ENCODE measurements at places on chromosomes 3 and 15.
A peak's percentile ranks its signal among the peaks of the same experiment; 100 is the strongest.

DNA sequence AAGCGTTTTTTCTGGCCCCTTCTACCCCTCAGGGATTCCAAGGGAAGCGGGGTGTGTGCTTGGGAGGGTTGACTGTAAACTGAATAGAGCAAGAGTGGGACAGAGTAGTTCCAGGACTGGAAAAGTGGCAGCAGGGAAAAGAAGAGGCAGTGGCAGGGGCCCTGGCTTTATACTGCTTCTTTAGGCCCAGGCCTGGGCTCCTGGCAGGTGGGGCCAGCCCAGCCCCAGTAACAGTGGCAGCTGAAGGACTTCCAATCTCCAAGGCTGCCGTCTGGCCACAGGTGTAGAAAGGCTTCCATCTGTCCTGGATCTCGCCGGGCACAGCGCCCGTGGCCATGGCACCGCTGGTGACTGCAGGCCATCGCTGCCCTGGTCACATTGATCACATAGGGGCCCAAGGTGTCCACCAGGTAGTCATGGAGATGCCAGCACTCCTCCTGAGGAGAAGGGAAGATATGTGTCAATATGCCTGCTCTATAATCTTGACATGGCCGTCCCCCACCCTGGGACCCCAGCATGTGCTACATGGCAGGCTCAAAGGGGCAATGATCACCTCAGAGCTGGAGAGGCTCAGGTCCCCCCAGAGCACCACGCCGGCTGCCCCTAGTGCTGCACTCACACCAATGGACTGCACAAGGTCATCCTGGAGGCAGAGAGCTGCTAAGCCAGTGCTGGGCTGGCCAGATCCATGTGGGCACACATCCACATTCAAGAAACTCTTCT is 1.0 kb upstream of the IFRD2 start:
- no peaks in the 10 kb centered on the region for H3K36me3 ChIP-seq
- H3K4me3 ChIP-seq: peak overlapping the region; percentile 57
- peak overlapping the region; percentile 89 for H3K27ac ChIP-seq
- no peak for DNase-seq
- H3K27me3 ChIP-seq: no peaks in the 10 kb centered on the region

- H3K4me1 ChIP-seq: no peaks in the 10 kb centered on the region
- no peaks in the 10 kb centered on the region for H3K36me3 ChIP-seq
- DNase-seq: no peak
Measured at GRCh38 chr3:171481011-171481410, 20.8 kb upstream of the TNIK start.

DNA sequence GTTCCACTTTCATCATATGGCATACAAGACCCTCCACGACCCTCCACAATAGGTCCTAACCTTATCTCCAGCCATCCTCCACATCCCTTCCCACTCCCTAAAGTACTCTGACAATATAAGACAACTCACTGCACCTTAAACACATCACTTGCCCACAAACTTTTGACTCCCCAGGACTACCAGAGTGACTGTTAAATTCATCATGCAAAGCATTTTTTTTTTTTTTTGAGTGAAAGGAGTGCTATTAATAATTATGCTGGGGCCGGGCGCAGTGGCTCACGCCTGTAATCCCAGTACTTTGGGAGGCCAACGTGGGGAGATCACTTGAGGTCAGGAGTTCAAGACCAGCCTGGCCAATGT is 55.8 kb downstream of the OSBPL10 start:
- no peaks in the 10 kb centered on the region for H3K36me3 ChIP-seq
- H3K27me3 ChIP-seq: no peaks in the 10 kb centered on the region
- H3K4me3 ChIP-seq: no peak overlapping the region
- no peak for DNase-seq

DNA sequence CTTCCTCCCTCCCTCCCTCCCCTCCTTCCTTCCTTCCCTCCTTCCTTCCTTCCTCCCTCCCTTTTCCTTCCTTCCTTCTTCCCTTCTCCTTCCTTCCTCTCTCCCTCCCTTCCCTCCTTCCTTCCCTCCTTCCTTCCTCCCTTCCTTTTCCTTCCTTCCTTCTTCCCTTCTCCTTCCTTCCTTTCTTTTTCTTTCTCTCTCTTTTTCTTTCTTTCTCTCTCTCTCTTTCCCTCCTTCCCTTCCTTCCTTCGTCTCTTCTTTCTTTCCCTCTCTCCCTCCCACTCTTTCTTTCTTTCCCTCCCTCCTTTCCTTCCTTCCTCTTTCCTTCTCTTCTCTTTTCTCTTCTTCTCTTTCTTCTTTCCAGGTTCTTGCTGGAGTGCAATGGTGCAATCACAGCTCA is 1.9 kb upstream of the ZNF662 start:
- no peaks in the 10 kb centered on the region for H3K4me1 ChIP-seq
- H3K27me3 ChIP-seq: peaks cover 2% of the 10 kb centered on the region
- no peak overlapping the region for H3K4me3 ChIP-seq
- H3K36me3 ChIP-seq: no peaks in the 10 kb centered on the region

GRCh38 chr3:155218462-155218861 is 75.0 kb downstream of the STRIT1 start:
- no peak overlapping the region for H3K4me3 ChIP-seq
- H3K36me3 ChIP-seq: no peaks in the 10 kb centered on the region
- no peaks in the 10 kb centered on the region for H3K4me1 ChIP-seq
- H3K27me3 ChIP-seq: no peaks in the 10 kb centered on the region
- H3K27ac ChIP-seq: no peak overlapping the region

- H3K4me3 ChIP-seq: no peak overlapping the region
- no peak overlapping the region for H3K27ac ChIP-seq
- H3K4me1 ChIP-seq: no peaks in the 10 kb centered on the region
- H3K36me3 ChIP-seq: no peaks in the 10 kb centered on the region
Measured at GRCh38 chr3:65876028-65876420, 162.7 kb downstream of the MAGI1 start.

- H3K4me3 ChIP-seq: no peak overlapping the region
- H3K27ac ChIP-seq: no peak overlapping the region
- DNase-seq: no peak
Measured at GRCh38 chr3:124960698-124961097, 26.1 kb upstream of the MUC13 start.

GRCh38 chr3:65732051-65732935 is 306.4 kb downstream of the MAGI1 start:
- H3K27me3 ChIP-seq: no peaks in the 10 kb centered on the region
- DNase-seq: peak; percentile 62
- no peak overlapping the region for H3K4me3 ChIP-seq
- no peak overlapping the region for H3K27ac ChIP-seq
- no peaks in the 10 kb centered on the region for H3K36me3 ChIP-seq
- H3K4me1 ChIP-seq: no peaks in the 10 kb centered on the region

DNA sequence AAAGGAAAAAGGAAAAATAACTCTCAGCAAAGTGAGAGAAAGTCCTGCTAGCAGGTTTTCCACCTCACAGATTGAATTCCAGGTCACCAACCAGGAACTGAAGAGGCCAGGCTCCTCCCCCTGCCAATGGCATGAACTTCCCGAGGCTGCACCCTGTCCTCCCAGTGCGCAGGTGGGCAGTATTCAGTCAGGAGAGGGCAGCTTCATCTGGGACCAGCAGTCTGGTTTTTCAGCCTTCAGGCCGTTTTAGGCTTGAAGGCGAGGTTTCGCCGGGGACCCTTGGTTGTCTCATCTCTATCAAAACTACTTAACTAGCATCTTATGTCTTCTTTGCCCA is 41.2 kb downstream of the TRAT1 start:
- DNase-seq: no peak
- no peaks in the 10 kb centered on the region for H3K27me3 ChIP-seq
- H3K4me3 ChIP-seq: no peak overlapping the region
- no peaks in the 10 kb centered on the region for H3K4me1 ChIP-seq

DNA sequence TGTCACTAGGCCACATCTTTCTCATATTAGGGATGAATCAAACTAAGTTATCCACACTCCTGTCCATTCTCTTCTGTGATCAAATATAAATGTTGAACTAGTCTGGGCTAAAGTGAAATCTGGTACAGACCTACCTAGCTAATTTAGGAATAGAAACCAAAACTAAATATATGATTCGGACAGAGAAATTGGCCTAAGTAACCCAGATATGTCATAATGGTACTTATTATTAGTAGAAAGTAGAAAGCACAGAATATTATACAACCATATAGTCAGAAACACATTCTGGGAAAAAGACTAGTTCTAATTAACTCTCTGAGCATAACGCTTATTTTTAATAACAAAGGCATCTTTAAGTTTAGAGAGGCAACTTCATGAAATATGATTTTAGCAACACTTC is 389.0 kb downstream of the LSAMP start:
- H3K4me3 ChIP-seq: no peak overlapping the region
- no peak for DNase-seq
- no peaks in the 10 kb centered on the region for H3K27me3 ChIP-seq
- no peaks in the 10 kb centered on the region for H3K4me1 ChIP-seq
- H3K27ac ChIP-seq: no peak overlapping the region
- H3K36me3 ChIP-seq: no peaks in the 10 kb centered on the region

- H3K36me3 ChIP-seq: no peaks in the 10 kb centered on the region
- no peaks in the 10 kb centered on the region for H3K4me1 ChIP-seq
- H3K27ac ChIP-seq: no peak overlapping the region
- DNase-seq: no peak
Measured at GRCh38 chr3:182741214-182741613, 52.1 kb upstream of the ATP11B start.

GRCh38 chr3:174002543-174002942 is 605.0 kb downstream of the NLGN1 start:
- DNase-seq: no peak
- no peak overlapping the region for H3K4me3 ChIP-seq

GRCh38 chr3:70832834-70833205 is 520.4 kb upstream of the MDFIC2 start:
- H3K4me3 ChIP-seq: no peak overlapping the region
- no peaks in the 10 kb centered on the region for H3K4me1 ChIP-seq
- no peak for DNase-seq
- H3K27ac ChIP-seq: no peak overlapping the region

- DNase-seq: no peak
- H3K27ac ChIP-seq: no peak overlapping the region
- H3K4me1 ChIP-seq: no peaks in the 10 kb centered on the region
- H3K36me3 ChIP-seq: no peaks in the 10 kb centered on the region
- H3K4me3 ChIP-seq: no peak overlapping the region
Measured at GRCh38 chr3:171755656-171756055, 54.6 kb downstream of the PLD1 start.

DNA sequence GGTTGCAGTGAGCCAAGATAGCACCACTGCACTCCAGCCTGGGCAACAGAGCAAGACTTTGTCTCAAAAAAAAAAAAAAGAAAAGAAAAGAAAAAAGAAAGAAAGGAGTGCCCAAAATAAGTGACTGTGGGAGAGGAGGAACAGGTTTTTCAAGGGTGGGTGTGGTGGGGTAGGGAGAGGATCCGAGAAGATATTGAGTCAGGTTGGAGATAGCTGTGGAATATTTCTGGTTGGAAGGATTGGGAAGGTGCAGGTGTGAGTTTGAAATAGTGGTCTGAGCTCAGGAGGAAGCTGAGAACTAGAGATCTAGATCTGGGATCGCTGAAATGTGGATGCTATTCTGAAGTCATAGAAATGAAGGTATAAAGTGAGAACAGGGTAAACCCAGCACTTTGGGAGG is 7.8 kb downstream of the SCAMP2 start:
- no peak overlapping the region for H3K4me3 ChIP-seq
- no peaks in the 10 kb centered on the region for H3K27me3 ChIP-seq
- no peaks in the 10 kb centered on the region for H3K36me3 ChIP-seq

GRCh38 chr3:109337393-109337792 is at the start of gene DPPA4:
TSS of gene DPPA4 (minus strand) at chr3:109337546. CDS start at chr3:109337517, 29 bp downstream.
- no peak for DNase-seq
- no peak within 1 kb of the TSS for H3K27ac ChIP-seq
- no peaks in the 10 kb centered on the region for H3K36me3 ChIP-seq
- H3K27me3 ChIP-seq: no peaks in the 10 kb centered on the region
- peak within 1 kb of the TSS; percentile 13 for H3K4me3 ChIP-seq

GRCh38 chr3:44932986-44933944 is 42.7 kb downstream of the ZDHHC3 start:
- no peak overlapping the region for H3K4me3 ChIP-seq
- no peaks in the 10 kb centered on the region for H3K4me1 ChIP-seq
- H3K27ac ChIP-seq: no peak overlapping the region

GRCh38 chr15:84872009-84872910 is 12.2 kb upstream of the SLC28A1 start:
- H3K27me3 ChIP-seq: no peaks in the 10 kb centered on the region
- DNase-seq: no peak
- H3K36me3 ChIP-seq: no peaks in the 10 kb centered on the region

DNA sequence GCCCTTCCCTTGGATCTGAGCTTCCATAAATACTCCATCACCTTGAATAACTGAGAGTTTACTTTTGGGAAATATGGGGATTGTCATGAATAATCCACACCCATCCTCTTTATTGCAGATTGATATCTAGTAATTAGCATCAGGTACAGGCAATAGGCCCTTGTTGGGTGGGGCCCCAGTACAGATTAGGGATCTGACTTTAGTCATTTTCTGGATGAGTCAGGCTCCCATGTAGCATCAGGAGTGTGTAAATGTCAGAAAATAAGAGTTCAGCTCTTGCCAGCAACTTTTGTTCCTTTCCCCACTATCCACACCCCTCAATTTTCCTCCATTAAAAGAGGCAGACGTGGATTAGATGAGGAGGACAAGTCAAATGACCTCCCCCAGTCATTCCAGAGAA is 17.7 kb upstream of the SNRK start:
- no peak overlapping the region for H3K4me3 ChIP-seq
- H3K27ac ChIP-seq: no peak overlapping the region
- H3K36me3 ChIP-seq: no peaks in the 10 kb centered on the region
- H3K27me3 ChIP-seq: no peaks in the 10 kb centered on the region
- DNase-seq: no peak

DNA sequence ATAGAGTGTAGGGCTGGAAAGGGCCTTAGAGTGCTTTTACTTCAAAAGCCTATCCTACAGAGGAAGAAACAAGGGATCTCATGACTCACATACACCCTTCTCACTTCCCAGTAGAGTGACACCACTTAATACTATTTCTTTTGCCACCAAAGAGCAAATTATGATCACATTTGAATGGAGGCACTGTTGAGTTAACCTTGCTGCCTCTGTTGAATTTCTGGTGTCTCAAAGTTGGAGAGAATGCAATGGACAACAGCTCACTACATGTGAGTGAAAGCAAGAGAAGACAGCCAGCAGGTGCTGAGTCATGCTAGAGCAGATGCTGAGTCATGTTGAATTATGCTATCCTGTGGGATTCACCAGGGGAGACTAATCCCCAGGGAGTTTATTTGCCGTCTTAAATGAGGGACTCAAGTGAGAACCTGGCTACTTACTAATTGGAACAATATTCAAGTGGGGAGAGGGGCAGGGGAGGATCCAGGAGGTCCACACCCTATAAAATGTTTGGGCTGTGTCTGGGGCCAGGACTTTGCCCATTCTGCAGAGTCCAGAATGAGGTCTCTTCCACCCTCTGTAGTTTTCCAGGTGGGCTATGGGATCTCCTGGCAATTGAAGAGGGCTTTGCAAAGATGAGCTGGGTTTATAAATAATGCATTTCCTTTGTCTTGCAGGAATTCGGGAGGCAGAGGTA is 35.8 kb downstream of the ST8SIA2 start:
- no peak overlapping the region for H3K27ac ChIP-seq
- DNase-seq: peak; percentile 8
- no peak overlapping the region for H3K4me3 ChIP-seq
- no peaks in the 10 kb centered on the region for H3K4me1 ChIP-seq
- H3K36me3 ChIP-seq: no peaks in the 10 kb centered on the region

GRCh38 chr15:85687329-85687728 is 107.4 kb downstream of the KLHL25 start:
- H3K4me1 ChIP-seq: no peaks in the 10 kb centered on the region
- H3K27me3 ChIP-seq: no peaks in the 10 kb centered on the region
- no peak overlapping the region for H3K27ac ChIP-seq
- H3K36me3 ChIP-seq: peaks cover 12% of the 10 kb centered on the region
- no peak overlapping the region for H3K4me3 ChIP-seq

GRCh38 chr3:14907043-14907966 is 40.1 kb upstream of the NR2C2 start:
- H3K4me3 ChIP-seq: no peak overlapping the region
- H3K36me3 ChIP-seq: no peaks in the 10 kb centered on the region
- no peaks in the 10 kb centered on the region for H3K27me3 ChIP-seq
- H3K4me1 ChIP-seq: no peaks in the 10 kb centered on the region
- DNase-seq: no peak

Measured in Panc1 (cell line).